M059J (cell line): ENCODE measurements at places on chromosomes 4 and X.

GRCh38 chrX:3450881-3451570 lies 104.6 kb upstream of the MXRA5 start:
- DNase-seq = peak; percentile 72

- DNase-seq = no peak
These were observed 65.1 kb downstream of the HPGDS start for GRCh38 chr4:94277534-94277933.

GRCh38 chrX:11137543-11138139 lies 26.5 kb downstream of the HCCS start:
- DNase-seq = peak; percentile 19

- peak; percentile 23 for DNase-seq
These were observed 15.3 kb downstream of the PLP1 start for GRCh38 chrX:103791826-103792485.

- no peak for DNase-seq
These were observed 9.9 kb downstream of the PPAT start for GRCh38 chr4:56425518-56425917.

DNA sequence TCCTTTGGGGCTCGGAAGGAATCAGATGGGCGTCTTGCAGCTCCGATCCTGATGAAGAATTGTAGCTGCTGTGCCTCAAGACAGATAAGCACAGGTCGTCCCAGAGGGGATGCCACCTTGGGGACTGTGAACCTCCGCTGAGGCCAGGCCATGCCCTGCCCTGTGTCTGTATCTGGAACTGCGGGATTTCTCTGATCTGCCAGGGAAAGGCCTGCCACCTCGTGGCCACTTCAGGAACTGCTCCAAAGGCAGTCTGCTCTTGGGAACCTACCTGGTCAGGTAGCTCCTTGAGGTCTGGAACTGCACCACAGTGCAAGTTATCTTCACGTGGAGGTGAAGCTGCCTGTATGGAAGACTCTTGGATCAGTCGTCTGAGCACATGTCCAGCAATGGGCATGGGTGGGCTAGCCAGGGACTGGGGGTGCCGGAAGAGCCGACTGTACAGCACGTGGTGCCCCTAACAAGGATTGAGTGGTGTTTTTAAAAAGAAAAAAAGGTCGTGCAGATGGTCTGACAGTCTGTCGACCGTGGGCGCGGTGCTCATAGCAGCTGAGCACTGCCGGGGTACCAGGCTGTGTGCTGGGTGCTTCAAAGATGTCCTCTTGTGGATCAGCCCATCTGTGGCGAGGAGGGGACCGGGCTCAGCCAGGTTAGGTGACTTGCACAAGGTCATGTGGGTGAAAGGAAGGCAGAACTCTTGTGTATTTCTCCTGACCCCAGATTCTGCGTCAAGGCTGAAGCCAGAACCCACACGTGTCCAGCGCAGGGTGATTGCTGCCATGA lies 3.1 kb upstream of the GRPEL1 start:
- DNase-seq = peak; percentile 65

- DNase-seq = peak; percentile 83
These were observed 86.0 kb downstream of the WWC2 start for GRCh38 chr4:183185018-183185417.

- DNase-seq = no peak
These were observed 523.3 kb downstream of the SMARCA1 start for GRCh38 chrX:129000018-129000417.

DNA sequence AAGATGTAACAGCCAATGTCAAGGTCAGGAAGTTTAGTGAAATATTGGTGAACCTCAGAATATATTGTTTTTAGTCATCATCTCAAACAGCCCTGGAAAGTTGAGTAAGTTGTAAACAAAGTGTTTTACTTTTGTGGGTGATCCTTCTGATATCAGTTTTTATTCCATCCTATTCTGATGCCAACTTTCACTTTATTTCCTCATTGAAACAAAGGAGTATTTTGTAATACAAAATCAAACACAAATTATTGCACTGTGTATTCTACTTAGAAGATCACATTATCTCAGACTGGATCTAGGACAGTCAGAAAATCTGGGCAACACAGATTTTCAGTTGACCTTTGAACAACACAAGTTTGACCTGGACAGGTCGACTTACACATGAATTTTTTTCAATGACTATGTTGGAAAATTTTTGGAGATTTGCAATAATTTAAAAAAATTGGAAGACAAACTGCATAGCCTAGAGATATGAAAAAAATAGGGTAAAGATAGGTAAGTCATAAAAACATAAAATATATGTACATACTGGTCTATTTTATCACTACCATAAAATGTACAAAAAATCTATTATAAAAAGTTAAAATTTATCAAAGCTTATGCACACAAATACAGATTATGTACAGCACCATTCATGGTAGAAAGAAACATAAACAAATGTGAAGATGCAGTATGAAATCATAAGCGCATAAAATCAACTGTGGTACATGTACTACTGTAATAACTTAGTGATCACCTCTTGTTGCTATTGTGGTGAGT lies 709.1 kb upstream of the FAM241A start:
- peak; percentile 15 for DNase-seq

- DNase-seq = no peak
These were observed 2011.9 kb upstream of the PCDH10 start for GRCh38 chr4:131137196-131137595.

GRCh38 chr4:73329300-73329699 lies 70.7 kb upstream of the ANKRD17 start:
- no peak for DNase-seq

- DNase-seq = no peak
These were observed 40.4 kb downstream of the PCDH7 start for GRCh38 chr4:30760551-30760950.

- peak; percentile 24 for DNase-seq
These were observed 61.1 kb downstream of the HDX start for GRCh38 chrX:84441143-84441542.

DNA sequence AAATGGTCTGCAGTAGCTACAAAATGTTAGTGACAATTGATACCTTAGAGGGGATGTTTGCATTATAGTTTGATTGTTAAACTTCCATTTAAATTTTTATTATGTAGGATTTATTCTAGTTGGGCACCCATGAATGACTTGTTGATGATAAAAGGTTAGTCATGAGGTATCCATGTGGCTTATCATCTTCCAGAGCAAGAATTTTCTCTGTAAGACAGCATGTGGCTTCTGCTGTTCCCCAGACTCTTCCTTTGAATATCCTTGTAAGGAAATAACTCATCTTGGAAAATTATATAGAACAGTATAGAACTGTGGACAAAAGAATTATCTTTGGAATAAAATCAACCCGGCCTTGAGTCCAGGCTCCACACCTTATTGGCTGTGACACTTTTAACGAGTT lies 40.1 kb upstream of the KLHL8 start:
- no peak for DNase-seq

- DNase-seq = no peak
These were observed 406.7 kb upstream of the SPANXN1 start for GRCh38 chrX:144840616-144841015.

DNA sequence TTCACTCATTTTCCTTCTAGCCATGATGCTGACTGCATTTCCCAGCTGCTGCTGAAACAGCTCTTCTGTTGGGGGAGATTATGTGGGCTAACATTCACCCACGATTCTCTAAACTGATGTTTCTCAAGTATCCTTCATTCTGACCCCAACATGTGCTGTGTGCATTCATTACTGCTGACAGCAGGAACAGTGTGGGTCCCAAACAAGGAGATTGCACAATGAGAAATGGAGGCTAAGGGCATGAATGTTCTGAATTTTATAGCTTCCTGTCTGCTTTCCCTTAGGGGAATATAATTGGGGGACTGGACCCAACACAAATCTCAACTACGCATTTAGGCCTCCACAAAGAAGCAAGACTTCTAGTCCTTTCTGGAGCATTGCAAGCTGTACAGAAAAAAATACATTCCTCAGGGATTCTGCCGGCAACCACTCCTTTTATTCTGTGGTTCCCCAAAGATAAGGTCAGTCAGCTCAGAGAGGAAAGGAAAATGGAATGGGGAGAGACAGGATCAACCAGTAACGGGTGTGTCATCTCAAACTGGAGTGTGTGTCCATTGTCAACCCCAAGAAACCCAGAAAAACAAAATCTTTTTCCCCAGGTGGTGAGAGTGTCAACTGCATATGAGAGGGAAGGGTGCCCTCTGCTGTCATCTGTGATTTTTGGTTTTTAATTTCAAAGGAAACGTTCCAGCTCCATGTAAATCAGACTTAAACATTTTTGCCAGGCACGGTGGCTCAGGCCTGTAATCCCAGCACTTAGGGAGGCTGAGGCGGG lies 81.5 kb upstream of the EGFL6 start:
- peak; percentile 88 for DNase-seq

GRCh38 chr4:175051974-175052373 lies 133.8 kb downstream of the ADAM29 start:
- DNase-seq = no peak

GRCh38 chr4:174604198-174604597 lies 81.9 kb upstream of the HPGD start:
- DNase-seq = peak; percentile 39

GRCh38 chr4:124060261-124060918 lies 652.1 kb downstream of the ANKRD50 start:
- DNase-seq = peak; percentile 54

- no peak for DNase-seq
These were observed 34.2 kb upstream of the TBC1D14 start for GRCh38 chr4:6875431-6875831.

DNA sequence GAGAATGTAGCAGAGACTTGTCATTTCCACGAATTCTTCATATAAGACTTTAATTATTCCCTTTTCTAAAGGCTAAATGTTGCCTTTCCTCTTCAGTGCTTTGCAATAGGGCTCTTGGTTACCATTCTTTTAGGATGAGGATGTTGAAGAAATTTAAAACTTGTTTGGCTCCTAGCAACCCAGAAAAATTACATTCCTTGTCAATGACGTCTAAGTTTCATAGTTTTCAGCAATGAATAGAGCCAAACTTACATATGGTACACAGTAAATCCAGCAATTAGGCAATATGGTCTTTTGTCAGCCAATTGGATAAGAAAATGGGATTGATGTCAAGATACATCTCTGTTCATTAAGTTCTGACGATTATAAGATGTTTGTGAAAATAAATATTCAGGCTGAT lies 1639.6 kb upstream of the PCDH10 start:
- no peak for DNase-seq
